ENCODE measurements at places on chromosomes 1 and 21.

- DNase-seq: no peak
Observed at GRCh38 chr1:220970311-220970710, 91.1 kb downstream of the HLX start.

DNA sequence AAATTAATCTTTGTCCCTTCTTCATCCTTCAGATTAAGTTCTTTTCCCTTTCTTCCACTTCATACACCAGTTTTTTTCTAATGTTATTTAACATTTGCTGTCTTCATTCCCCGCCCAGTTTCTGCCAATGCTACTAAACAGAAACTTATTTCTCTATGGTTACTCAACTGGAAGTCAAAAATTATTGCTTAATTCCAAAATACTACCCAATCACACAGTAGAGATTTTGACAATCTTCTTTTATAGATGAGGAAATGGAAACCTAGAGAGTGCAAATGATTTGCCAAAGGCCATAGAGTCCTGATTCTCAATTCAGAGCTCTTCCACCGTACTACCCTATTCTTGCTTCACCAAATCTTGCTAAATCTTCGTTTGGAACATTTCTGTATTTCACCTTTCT lies 58.1 kb upstream of the SH3GLB1 start:
- no peak for DNase-seq

DNA sequence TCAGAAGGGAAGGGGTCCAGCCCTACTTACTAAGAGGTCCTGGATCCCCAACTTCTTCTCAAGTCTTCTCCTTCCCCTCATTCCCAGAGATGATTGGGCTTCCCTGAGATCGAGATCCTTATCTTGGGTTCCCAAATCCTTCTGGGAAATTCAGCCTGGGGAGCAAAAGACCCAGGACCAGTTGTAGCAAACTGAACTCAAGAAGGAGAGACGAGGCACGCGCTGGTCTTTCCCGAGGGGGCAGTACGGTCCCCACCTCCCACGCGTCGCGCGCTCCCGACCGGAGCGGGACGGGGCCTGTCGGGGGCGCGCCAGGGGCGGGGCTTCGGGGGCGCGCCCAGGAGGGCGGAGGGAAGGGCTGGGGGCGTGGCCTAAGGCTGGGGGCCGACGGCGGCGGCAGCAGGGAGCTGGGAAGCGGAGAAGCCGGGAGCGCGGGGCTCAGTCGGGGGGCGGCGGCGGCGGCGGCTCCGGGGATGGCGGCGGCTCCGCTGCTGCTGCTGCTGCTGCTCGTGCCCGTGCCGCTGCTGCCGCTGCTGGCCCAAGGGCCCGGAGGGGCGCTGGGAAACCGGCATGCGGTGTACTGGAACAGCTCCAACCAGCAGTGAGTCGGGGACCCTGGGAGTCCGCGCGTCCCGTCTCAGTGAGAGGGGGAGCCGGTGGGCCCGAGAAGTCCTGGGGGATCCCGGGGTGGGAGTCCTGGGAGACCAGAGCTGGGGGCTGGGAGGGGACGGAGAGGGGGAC lies at the start of gene EFNA3:
TSS of gene EFNA3 (plus strand) at position 369 of the 741 bp plus-strand sequence. CDS start at position 474, 105 bp downstream.
- DNase-seq: peak; percentile 32

- no peak for DNase-seq
Observed at GRCh38 chr1:174090471-174090870, 68.3 kb upstream of the RC3H1 start.

- DNase-seq: no peak
Observed at GRCh38 chr21:29449306-29449950, 150.7 kb downstream of the BACH1 start.

GRCh38 chr1:59285691-59286090 lies 11.2 kb upstream of the FGGY start:
- DNase-seq: no peak

GRCh38 chr1:78334952-78335351 lies 155.8 kb upstream of the PTGFR start:
- no peak for DNase-seq

GRCh38 chr1:115767403-115767802 lies 1.1 kb downstream of the CASQ2 start:
- DNase-seq: no peak

GRCh38 chr21:36297938-36298572 lies 21.9 kb upstream of the MORC3 start:
- peak; percentile 42 for DNase-seq

- DNase-seq: no peak
Observed at GRCh38 chr1:99676876-99677275, 31.0 kb downstream of the PALMD start.

Data from stimulated activated CD8-positive, alpha-beta memory T cell treated with anti-CD3 and anti-CD28 coated beads, Interleukin-7, amount 100 ng/mL, for 1 hour (primary cell).